Stimulated activated CD8-positive, alpha-beta memory T cell treated with anti-CD3 and anti-CD28 coated beads, Interleukin-15, amount 100 ng/mL, for 1 hour (primary cell): ENCODE measurements at places on chromosomes 13 and 19.

GRCh38 chr13:29922281-29922821 is 71.9 kb upstream of the UBL3 start:
- DNase-seq, result no peak

GRCh38 chr13:76813891-76814290 is 72.3 kb downstream of the KCTD12 start:
- DNase-seq, result no peak

- DNase-seq, result no peak
These were observed 127.6 kb downstream of the COG6 start for GRCh38 chr13:39783051-39783450.

DNA sequence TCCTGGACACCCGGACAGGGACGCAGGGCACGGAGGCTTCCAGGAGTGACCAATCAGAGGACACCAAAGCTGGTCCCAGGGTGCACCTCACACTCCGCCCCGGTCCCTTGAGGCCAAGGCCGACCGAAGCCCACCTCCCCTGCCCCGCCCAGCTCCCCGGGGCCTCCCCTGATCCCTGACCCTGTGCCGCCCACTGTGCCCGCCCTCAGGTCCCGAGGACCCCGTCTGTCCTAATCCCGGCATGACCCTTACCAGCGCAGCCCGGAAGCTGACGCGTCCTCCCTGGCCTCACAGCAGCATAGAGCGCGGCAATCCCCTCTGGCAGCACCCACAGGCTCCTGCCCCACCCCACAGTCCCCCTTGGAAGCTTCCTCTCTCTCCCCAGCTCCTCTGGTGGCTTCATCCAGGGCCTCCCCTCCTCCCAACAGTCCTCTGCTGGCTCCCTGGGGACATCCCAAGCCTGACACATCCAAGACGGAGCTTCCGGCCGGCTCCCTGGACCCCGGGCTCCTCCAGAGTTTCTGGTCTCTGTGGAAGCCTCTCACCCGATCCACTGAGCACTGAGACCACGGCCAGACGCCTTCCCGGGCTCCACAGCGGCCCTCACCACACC is 7.4 kb upstream of the CDC34 start:
- no peak for DNase-seq
